ENCODE measurements at places on chromosomes 3 and 15.
A peak's percentile ranks its signal among the peaks of the same experiment; 100 is the strongest.

GRCh38 chr3:37025561-37026335 is 32.4 kb downstream of the MLH1 start:
- no peak for DNase-seq

DNA sequence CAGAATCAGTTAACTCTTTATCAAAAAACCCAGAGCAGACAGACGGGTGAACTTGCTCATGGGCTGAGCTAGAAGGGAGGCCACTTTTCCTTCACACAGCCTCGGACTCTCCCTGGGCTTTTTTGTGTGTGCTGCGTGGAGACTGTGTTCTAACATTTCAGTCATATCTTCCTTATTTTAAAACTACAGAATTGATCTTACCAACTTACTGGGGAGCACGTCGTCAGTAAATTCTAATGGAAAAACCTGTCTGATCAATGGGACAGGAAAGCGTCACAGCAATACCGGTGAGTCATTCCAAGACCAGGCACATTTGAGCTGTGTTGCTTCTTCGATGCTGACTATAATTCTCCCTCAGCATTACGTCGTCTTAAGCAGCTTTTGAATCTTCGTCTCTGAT is 145.1 kb downstream of the LPP start:
- DNase-seq: no peak

- no peak for DNase-seq
These were observed 5.3 kb downstream of the CCDC80 start for GRCh38 chr3:112635674-112636073.

GRCh38 chr3:122092460-122093165 is 37.5 kb downstream of the CD86 start:
- DNase-seq: peak; percentile 75

GRCh38 chr3:182503401-182503800 is 289.9 kb upstream of the ATP11B start:
- DNase-seq: no peak

GRCh38 chr3:29275309-29275708 is 5.6 kb upstream of the RBMS3 start:
- DNase-seq: peak; percentile 26

GRCh38 chr3:167078070-167078622 is 302.0 kb downstream of the ZBBX start:
- no peak for DNase-seq

DNA sequence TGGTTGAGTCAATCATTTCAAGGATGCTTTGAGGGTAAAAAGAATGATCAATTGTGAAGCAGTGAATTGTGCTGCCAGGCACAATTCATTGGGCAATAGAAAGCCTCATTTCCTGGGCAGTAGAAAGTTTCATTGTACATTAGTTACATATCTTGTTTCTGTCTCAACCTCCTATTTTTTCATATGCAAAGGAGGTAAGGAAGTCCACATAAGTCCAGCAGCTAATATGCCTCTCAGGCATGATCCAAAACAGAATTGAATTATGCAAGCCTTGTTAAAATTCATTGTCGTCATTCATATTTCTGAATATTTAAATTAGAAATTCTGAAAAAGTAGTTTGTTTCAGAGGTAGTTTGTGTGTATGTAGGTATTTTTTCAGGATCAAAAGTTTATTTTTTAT is 65.8 kb downstream of the TFRC start:
- peak; percentile 33 for DNase-seq

- DNase-seq: no peak
These were observed 4.3 kb downstream of the SLC25A38 start for GRCh38 chr3:39387411-39387975.

Measured in bronchial epithelial cell (primary cell).